ENCODE measurements at places on chromosomes 16 and 17.

DNA sequence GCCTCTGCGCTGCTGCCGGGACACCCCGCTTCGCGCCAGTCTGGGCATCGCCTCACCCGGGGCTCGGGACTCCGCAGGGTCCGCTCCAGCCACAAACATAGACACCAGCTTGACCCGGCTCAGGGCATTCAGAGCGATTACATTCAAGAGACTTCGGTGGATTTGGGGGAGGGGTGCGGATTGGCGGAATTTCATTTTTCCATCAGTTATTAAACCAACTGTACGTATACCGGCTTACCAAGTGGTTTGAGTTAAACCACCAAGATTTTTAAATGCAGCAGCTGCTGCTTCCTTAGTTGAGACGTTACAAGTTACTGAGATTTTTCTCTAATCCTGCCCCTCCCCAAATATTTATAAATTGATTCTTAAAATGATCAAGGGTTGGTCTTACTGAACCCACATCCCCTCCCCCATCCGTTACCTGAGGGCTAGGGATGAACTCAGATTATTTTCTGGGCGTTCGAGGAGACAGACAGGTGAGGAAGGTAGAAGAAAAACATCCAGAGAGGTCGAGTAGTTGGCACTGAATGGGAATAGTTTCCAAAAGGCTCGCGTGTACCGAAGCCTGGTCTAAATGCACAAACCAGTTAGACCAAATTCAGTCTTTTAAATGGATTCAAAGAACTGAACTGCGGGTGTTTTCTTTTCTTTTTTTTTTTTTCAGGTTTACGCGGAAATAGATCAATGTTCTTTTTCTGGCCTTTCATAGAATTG is 1.5 kb downstream of the CRHR1 start:
- DNase-seq: no peak

GRCh38 chr16:27999687-28000086 is 63.8 kb downstream of the GSG1L start:
- DNase-seq: peak; percentile 32

- no peak for DNase-seq
Observed at GRCh38 chr17:9292561-9292941, 271.2 kb downstream of the NTN1 start.

GRCh38 chr16:11354733-11355574 is 9.7 kb downstream of the RMI2 start:
- DNase-seq: no peak
